GM23248 (cell line): ENCODE measurements at places on chromosomes 7 and 10. TPM values are rescaled to one million over a fixed set of nuclear protein-coding genes. Genes with fewer than 3 reads are reported as not detected.
A peak's percentile ranks its signal among the peaks of the same experiment; 100 is the strongest.

KLLN gene
- total RNA-seq = 1.1 TPM in 1 of 2 replicates, not detected in the other

DNA sequence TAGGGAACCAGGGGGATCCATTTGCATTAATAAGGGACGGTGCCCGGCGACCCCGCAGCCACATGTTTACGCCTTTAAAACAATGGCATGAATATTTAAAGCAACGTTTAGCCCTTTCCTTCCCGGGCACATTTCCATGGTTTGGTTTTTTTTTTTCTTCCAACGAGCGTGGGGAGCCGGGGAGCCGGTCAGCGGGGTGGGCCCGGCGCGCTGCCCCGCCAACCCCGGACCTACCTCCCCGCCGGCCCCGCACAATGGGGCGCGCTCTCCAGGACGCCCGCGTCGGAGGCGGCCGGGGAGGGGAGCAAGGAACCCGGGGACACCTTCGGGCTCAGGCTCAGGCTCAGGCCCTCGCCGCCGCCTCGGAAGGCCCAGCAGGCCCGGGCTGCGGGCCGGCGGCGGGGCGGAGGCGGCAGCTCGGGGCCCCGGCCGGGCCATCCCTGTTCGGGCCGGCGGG lies 1.0 kb downstream of the SEPHS1 start:
- peak; percentile 77 for DNase-seq

GRCh38 chr7:25386311-25386744 lies 158.0 kb upstream of the NPVF start:
- no peak for DNase-seq

DNA sequence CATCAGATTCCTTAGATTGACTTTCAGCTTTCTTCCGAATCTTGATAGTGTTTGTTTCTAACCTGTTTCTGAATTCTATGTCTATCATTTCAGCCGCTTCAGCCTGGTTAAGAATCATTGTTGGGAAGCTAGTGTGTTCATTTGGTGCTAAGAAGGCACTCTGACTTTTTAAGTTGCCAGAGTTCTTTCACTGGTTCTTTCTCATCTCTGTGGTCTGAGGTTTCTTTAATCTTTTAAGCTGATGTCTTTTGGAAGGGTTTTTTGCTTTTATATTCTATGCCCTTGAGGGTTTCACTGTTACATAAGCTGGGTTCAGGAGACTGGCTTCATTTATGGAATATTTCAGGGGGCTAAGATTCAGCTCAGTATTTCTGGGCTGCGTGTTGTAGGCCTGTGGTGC lies 104.5 kb upstream of the PRSS58 start:
- no peak for DNase-seq

DNA sequence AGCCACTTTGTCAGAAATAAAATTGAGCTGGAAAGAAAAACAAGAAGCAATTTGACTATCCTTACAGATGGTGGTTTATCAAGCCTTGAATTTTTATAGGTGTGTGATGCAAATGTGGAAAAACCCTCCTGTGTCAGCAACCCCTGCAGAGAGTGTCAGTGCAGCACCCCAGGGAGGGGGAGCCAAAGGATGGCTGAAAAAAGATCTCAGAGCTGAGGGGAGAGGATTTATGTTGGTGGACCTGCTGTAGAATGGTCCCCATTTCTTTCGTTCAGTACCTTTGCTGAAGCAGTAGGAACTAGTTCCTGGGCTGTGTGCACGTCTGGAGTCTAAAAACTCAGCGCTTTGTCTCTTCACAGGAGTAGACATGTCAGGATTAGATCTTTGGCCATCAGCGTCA lies 239.0 kb downstream of the PHTF2 start:
- no peak for DNase-seq

- DNase-seq = peak; percentile 6
These were observed 4.8 kb upstream of the FAM24B start for GRCh38 chr10:122884166-122884565.

GRCh38 chr7:150406312-150406566 lies 27.1 kb downstream of the ZNF775 start:
- DNase-seq = no peak
